Stomach (tissue), 19 donors: ENCODE measurements at places on chromosomes 2 and 18. TPM values are rescaled to one million over a fixed set of nuclear protein-coding genes. Genes with fewer than 3 reads are reported as not detected.
A peak's percentile ranks its signal among the peaks of the same experiment; 100 is the strongest.

- H3K27ac ChIP-seq, result no peak overlapping the region
- H3K4me3 ChIP-seq, result no peak overlapping the region
- no peaks in the 10 kb centered on the region for H3K27me3 ChIP-seq
- no peaks in the 10 kb centered on the region for H3K36me3 ChIP-seq
- H3K4me1 ChIP-seq, result no peaks in the 10 kb centered on the region
Measured at GRCh38 chr2:128770143-128771085, 451.7 kb upstream of the HS6ST1 start.

DNA sequence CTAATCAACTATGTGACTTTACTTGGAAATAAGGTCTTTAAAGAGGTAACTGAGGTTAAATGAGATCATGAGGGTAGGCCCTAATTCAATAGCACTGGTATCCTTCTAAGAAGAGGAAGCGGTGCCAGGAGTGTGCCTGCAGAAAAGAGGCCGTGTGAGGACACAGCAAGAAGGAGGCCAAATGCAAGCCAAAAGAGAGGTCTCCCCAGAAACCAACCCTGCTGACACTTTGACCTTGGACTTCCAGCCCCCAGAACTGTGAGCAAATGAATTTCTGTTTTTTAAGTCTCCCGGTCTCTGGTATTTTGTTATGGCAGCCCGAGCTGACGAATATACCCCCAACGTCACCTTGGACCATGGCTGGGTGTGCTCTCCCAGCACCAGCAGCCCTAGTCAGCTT lies 257.5 kb upstream of the NCKAP5 start:
- no peak overlapping the region for H3K27ac ChIP-seq
- H3K4me1 ChIP-seq, result no peaks in the 10 kb centered on the region
- no peak overlapping the region for H3K4me3 ChIP-seq
- no peaks in the 10 kb centered on the region for H3K27me3 ChIP-seq
- no peaks in the 10 kb centered on the region for H3K36me3 ChIP-seq

DNA sequence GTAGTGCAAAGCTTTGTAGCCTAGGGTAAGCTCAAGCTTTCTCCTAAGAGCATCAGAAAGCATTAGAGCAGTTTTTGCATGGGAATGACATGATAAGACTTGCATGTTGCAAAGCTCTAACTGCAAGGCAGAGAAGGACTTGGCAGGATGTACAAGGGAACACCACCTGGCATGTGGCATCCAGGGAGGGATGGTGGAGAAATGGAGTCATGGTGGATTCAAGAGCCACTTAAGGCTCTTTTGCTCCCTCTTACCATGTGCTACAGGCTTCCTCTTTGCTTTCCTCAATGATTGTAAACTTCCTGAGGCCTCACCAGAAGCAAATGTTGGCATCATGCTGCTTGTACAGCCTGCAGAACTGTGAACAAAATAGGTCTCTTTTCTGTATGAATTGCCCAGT lies 266.0 kb downstream of the GLI2 start:
- H3K27me3 ChIP-seq, result no peaks in the 10 kb centered on the region
- DNase-seq, result no peak
- peaks cover 4% of the 10 kb centered on the region for H3K4me1 ChIP-seq
- no peak overlapping the region for H3K27ac ChIP-seq

The UPP2 gene
- total RNA-seq, result not detected

DNA sequence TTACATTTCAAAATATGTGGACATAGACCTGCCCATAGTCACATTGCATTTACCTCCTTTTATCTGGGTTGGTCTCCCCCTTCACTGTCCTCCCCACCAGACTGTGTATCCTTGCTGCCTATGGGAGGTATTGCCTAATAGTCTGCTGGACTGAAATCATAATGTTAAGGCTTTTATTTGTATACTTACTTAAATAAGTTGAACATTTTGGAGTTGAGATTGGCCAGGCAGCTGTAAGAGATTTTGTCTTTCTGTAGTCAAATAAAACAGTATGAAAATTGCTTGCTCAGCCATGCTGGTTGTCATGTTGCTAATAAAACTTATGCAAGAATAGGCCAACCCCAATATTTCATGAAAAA lies 280.9 kb downstream of the PTPRM start:
- no peaks in the 10 kb centered on the region for H3K27me3 ChIP-seq
- H3K4me1 ChIP-seq, result no peaks in the 10 kb centered on the region
- no peaks in the 10 kb centered on the region for H3K36me3 ChIP-seq
- H3K4me3 ChIP-seq, result no peak overlapping the region
- DNase-seq, result peak; percentile 12

DNA sequence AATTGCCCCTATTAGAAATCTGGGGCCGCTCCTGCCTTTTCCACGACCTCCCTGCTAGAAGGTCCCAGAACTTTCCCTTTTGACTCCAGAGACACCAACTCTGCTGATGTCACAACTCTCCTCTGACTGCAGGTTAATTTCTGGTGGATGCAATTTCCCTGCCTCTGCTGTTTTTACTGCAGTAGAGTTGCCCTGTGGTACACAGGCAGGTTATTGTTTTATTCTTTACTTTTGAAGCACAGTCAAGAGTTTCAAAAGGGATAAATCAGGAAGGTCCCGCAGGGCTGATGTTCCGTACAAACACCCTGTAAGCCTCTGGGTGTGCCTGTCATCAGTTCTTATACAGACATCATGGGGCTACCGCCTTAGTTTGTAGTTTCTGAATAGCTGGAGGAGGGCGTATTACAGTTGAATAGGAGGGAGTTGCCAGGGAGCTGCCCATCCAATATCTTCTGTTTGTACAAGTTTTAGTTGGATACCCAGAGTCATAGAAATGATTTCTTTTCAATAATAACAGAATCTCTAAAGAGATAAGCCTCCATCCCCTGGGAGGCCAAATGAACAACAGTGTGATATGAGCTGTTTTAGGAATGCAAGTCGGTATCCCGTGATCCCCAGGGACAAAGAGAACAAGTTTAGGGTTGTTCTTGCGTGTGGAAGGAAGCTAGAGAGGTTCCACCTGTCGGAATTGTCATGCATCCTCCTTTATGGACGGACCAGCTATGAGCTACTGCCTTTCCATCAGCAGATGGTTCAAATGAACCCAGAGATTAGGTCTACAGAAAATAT lies 108.4 kb upstream of the COPS8 start:
- no peaks in the 10 kb centered on the region for H3K36me3 ChIP-seq
- no peak overlapping the region for H3K27ac ChIP-seq
- H3K4me1 ChIP-seq, result no peaks in the 10 kb centered on the region
- no peaks in the 10 kb centered on the region for H3K27me3 ChIP-seq
- no peak overlapping the region for H3K4me3 ChIP-seq

The CAPN14 gene
- not detected for total RNA-seq

DNA sequence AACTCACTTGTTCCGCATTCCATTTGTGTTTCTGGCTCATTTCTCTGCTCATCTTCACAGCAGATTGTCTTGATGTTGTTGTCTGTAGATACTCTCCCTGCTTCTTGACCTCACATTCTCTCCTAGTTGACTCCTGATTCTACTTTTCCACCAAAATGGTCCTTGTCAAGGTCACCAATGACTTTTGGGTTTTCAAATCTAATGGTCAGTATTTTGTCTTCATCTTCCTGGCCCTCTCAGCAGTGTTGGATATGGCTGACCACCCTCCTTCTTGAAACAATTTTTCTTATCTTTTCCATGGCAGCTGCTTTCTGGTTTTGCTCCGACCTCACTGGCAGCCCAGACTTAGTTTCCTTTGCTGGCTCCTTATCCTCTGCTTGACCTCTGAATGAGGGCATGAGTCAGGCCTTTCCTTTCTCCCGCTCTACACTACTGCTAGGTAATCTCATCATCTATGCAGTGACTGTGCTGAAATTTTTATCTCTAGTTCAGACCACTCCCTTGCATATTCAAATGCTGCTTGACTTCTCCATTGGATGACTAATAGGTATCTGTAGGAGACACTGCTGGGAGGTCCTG lies 386.6 kb upstream of the SPRED2 start:
- no peak for DNase-seq
- no peak overlapping the region for H3K27ac ChIP-seq
- H3K27me3 ChIP-seq, result no peaks in the 10 kb centered on the region
- H3K4me3 ChIP-seq, result no peak overlapping the region
- H3K36me3 ChIP-seq, result no peaks in the 10 kb centered on the region

The SIX3 gene
- not detected for total RNA-seq

- no peaks in the 10 kb centered on the region for H3K27me3 ChIP-seq
- H3K36me3 ChIP-seq, result no peaks in the 10 kb centered on the region
- DNase-seq, result no peak
- no peaks in the 10 kb centered on the region for H3K4me1 ChIP-seq
- H3K4me3 ChIP-seq, result no peak overlapping the region
- H3K27ac ChIP-seq, result no peak overlapping the region
Measured at GRCh38 chr2:227890495-227891079, 19.2 kb downstream of the DAW1 start.

The TEKT4 gene
- total RNA-seq, result not detected

The PLCD4 gene
- 2.5 TPM for total RNA-seq

- no peak overlapping the region for H3K4me3 ChIP-seq
- no peaks in the 10 kb centered on the region for H3K36me3 ChIP-seq
- no peak for DNase-seq
- H3K27ac ChIP-seq, result no peak overlapping the region
- H3K27me3 ChIP-seq, result no peaks in the 10 kb centered on the region
Measured at GRCh38 chr2:191748528-191749180, 70.7 kb downstream of the NABP1 start.

The NTSR2 gene
- total RNA-seq, result not detected
